Osteocyte (in vitro differentiated cells): ENCODE measurements at places on chromosomes 6 and 20.

DNA sequence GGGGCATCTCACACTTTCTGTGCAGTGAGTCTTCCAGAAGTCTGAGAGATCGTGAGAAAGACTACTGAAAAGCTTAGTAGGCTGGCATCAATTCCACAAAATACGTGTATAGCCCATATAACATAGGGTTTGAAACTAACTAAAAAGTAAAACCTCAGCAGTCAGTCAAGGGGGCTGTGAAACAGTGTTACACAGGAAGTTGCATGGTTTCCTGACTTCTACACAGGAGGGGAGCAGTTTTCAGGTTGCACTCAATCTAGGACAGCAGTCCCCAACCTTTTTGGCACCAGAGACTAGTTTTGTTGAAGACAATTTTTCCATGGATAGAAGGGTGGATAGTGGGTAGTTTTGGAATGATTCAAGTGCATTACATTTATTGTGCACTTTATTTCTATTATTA lies 4.7 kb upstream of the LY86 start:
- no peak for DNase-seq

GRCh38 chr6:47897247-47897646 lies 115.4 kb downstream of the OPN5 start:
- DNase-seq, result no peak

DNA sequence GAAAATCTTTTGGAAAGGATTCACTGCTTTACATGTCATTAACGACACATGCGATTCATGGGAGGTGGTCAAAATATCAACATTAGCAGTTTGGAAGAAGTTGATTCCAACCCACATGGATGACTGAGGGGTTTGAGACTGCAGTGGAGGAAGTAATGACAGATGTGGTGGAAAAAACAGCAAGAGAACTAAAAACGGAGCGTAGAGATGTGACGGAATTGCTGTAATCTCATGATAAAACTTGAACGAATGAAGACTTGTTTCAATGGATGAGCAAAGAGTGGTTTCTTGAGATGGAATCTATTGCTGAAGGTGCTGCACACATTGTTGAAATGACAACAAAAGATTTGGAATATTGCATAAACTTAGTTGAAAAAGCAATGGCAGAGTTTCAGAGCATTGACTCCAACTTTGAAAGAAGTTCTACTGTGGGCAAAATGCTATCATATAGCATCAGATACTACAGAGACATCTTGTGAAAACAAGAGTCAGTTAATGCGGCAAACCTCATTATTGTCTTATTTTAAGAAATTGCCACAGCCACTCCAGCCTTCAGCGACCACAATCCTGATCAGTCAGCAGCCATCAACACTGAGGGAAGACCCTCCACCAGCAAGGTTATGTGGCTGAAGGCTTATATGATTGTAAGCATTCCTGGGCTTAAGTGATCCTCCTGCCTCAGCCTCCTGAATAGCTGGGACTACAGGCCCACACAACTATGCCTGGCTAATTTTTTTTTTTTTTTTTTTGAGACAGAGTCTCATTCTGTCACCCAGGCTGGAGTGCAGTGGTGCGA lies 19.2 kb downstream of the SRSF3 start:
- DNase-seq, result no peak

GRCh38 chr20:46708172-46708860 lies 1.1 kb upstream of the SLC2A10 start:
- DNase-seq, result no peak

GRCh38 chr6:120816794-120817193 lies 517.5 kb downstream of the TBC1D32 start:
- DNase-seq, result no peak

- DNase-seq, result no peak
Observed at GRCh38 chr6:143337201-143337949, 113.1 kb downstream of the ADAT2 start.

DNA sequence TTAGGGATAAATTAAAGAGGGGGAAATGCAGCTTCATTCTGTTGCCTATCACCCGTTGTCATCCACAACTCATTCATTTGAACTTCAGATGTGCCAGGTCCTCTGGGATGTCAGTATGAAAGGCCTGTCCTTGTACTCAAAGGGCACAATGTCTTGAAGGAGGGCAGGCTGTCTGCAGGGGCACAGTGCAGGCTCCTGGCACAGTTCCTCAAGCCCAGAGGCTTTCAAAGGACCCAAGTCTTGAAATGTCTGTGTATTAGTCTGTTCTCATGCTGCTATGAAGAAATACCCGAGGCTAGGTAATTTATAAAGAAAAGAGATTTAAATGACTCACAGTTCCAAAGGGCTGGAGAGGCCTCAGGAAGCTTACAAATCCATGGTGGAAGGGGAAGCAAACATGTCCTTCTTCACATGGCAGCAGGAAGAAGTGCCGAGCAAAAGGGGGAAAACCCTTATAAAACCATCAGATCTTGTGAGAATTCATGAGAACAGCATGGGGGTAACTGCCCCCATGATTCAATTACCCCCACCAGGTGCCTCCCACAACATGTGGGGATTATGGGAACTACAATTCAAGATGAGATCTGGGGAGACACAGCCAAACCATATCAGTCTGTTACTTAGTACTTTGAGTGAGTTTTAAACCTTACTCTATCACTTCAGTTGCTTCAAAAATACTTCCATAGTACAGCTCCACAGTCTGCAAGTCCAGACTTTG lies 9.4 kb downstream of the SNX9 start:
- DNase-seq, result no peak

- DNase-seq, result no peak
Observed at GRCh38 chr20:44009679-44009992, 95.0 kb downstream of the TOX2 start.

DNA sequence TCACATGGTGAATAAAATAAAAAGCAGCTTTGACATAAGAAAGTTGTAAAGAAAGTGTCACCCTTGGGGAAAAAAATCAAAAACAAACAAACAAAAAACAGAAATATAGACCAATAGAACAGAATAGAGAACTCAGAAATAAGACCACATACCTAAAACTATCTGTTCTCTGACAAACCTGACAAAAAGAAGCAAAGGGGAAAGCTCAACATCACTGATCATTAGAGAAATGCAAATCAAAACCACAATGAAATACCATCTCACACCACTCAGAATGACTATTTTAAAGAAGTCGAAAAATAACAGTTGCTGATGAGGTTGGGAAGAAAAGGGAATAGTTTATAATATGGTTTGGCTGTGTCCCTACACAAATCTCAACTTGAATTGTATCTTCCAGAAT lies 159.1 kb downstream of the TINAG start:
- DNase-seq, result no peak

DNA sequence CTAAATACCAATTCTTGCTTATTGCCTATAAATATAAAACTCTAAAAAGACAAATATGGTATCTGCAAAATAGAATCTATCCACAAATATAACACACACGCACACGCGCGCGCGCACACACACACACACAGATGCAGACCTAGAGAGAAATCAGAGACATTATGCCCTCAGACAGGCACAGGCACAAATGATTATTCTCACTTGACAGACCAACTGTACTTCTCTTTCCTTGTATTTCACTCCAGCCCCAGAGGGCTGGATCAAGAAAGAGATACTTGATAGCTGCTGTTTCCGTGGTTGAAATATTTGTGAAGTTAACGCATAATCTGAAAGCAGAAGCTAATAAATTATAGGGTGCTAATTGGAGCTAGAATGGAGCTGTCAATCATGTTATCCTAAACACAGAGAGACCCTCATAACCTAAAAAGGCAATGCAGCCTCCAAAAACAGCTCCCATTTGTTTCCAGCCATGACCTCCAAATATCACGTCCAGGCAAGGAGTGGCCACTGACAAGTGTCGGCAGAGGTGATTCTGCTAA lies 11.5 kb downstream of the VGLL2 start:
- no peak for DNase-seq

- DNase-seq, result no peak
Observed at GRCh38 chr6:130593948-130594347, 228.1 kb downstream of the TMEM200A start.

GRCh38 chr6:126385536-126385935 lies 45.6 kb downstream of the CENPW start:
- no peak for DNase-seq

- no peak for DNase-seq
Observed at GRCh38 chr6:5981126-5982026, 25.3 kb downstream of the NRN1 start.

DNA sequence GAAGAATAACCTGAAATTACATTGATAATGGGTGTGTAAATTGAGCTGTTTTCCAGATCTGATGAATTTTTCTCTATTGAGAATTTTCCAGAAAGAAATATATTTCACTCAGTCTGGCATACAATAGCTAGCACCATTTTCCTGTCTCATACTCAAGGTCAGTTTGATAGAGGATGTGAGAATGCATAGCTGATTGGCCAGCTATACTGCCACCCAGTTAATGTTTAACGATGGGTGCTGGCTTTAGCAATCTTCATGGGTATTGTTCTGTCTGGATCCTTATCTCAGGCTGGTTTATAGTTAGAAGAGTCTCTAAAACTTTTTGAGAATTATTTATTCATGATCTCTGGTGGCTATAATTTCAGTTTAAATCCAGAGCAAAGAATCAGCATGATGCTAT lies 147.4 kb downstream of the HDGFL1 start:
- no peak for DNase-seq

- DNase-seq, result no peak
Observed at GRCh38 chr6:5638666-5639065, 368.1 kb downstream of the NRN1 start.

GRCh38 chr20:20498076-20498861 lies 130.4 kb downstream of the INSM1 start:
- no peak for DNase-seq

DNA sequence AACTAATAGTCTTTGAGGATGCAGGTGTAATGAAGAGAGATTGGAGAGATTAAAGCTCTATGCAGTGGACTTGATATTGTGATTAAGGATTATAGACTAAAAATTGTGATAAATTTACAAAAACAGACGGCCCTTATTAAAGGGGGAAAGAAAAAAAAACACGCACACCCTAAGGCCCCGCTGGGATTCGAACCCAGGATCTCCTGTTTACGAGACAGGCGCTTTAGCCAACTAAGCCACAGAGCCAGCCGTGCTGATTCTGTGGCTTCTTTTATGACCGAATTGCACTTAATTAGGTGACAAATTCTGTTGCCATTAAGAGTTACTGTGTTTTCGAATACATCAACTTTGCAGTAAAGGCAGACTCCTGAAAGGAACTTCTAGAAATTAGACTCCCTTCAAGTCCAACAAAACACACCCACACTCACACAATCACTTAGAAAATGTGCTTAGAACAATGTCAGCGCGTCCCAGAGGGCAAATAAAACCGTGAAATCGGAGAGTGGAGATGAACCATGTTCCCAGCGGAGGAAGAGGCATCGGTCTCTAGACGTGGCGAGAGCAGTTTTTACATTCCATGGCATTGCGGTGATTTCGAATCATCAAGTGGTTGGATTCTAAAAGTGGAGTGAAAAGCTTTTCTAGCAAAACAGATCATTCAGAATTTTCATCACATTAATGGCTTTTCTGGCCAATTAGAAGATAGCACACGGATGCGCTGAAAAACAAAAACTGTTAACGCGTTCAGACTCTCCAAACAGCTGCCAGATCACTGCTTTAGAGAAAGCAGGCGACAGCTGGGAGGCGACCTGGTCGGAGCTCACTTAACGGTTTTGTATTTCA lies 122.6 kb downstream of the GPX5 start:
- DNase-seq, result peak; percentile 87

DNA sequence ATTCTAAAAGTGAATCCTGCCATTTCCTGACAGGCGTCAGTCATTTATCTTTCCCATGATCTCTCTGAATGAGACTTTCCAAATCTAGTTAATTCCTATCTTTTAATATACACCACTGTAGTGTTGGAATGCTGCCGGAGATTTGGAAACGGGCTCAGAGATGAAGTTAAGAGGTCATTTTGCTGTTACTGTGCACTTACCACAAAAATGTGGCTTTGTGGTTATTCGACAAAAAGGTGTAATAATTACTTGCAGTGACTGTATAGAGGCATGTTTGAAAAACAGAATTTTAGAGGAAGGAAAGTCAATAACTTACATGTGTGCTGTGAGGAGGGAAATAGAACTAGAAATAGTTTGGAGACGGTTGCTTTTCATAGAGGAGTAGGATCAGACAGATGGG lies 460.2 kb upstream of the BTBD3 start:
- no peak for DNase-seq

- no peak for DNase-seq
Observed at GRCh38 chr6:101341926-101342325, 51.6 kb upstream of the GRIK2 start.

DNA sequence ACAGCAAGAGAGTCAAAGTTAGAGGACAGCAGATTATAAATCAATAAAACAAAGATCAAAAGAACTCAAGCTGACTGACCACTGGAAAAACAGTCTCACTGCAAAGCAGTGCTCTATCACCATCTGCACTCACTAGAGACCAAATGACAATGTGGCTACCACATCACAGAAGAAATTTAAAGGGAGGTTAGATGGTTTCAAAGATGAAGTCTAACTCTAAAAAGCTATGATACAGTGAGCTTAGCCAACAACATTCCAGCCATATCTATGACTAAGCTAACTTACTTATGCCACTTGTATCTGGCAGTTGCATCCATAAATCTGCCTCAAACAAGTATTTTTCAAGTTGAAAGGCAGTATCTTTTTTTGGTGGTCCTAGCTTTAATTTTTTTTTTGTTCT lies 68.6 kb downstream of the ARHGAP18 start:
- DNase-seq, result no peak

DNA sequence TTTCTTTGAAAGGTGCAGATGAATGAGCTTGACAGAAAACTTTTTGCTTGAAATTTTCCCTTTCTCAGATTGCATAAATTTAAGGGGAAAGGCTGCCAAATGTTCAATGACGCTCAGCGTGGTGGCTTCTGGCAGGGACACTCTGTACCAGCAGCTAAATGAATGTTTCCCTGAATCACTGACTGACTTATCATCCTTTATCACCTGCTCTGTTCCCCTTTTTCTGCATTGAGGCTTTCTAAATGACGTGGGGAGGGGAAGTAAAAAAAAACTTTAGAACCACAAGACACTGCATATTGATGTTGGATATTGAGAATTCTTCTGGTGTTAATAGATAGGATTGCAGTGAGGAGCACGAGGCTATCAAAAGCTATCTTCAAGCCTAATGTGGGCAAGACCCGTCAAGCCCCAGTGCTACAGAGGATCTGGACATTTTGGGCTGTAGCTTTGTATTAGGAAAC lies 46.9 kb upstream of the ENPP5 start:
- no peak for DNase-seq

GRCh38 chr6:46776070-46776712 lies 17.0 kb upstream of the MEP1A start:
- no peak for DNase-seq

GRCh38 chr6:154053141-154053540 lies 14.1 kb downstream of the OPRM1 start:
- DNase-seq, result no peak

DNA sequence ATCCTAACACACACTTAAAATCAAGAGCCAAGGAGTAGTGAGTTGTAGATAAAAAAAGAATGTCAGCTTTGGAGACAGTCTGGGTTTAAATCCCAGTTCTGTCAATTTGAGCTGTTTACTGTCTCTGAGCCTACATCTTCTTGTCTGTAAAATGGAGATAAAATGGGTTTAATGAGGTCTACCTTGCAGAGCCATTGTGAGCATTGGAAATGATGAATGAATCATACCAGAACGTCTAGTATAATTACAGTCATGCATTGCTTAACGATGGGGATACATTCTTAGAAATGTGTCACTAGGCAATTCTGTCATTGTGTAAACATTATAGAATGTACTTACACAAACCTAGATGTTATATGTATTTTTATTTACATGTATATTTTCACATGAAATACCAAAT lies 17.6 kb upstream of the SGK2 start:
- no peak for DNase-seq
